ENCODE measurements at places on chromosomes 1 and 21.

DNA sequence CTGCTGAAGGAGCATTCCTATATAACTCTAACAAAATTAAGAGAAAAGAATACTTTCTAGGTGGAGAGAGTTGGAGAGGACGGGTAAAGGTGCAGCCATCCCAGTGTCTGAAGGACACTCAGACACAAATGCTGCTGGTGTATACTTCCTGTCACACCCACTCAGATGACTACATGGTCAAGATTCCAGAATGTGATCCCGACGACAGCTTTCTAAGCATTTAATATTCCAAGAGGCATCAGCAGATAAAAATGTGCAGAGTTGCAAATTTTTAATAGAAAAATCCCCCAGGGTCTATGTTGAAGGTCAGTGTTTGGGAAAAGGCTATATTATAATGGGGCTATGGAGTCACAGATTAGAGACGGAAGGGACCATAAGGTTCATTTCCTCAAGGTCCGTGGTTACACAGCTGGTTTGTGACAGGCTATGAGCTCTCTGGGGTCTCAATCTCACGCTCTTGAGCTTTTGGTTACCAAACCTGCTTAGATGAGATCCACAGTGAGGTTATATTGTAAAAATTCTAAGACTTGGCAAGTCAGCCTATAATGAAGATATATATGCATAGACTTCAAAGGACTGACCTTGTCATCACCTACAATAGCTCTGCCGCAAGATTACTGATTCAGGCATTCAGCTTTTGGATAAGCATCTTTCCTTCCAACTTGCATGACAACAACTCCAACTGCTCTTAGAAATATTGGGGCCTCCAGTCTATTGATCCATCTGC, 35.1 kb downstream of the ZNF281 start:
- no peak for DNase-seq

GRCh38 chr1:232831895-232832294, 26.7 kb downstream of the MAP10 start:
- DNase-seq = no peak

DNA sequence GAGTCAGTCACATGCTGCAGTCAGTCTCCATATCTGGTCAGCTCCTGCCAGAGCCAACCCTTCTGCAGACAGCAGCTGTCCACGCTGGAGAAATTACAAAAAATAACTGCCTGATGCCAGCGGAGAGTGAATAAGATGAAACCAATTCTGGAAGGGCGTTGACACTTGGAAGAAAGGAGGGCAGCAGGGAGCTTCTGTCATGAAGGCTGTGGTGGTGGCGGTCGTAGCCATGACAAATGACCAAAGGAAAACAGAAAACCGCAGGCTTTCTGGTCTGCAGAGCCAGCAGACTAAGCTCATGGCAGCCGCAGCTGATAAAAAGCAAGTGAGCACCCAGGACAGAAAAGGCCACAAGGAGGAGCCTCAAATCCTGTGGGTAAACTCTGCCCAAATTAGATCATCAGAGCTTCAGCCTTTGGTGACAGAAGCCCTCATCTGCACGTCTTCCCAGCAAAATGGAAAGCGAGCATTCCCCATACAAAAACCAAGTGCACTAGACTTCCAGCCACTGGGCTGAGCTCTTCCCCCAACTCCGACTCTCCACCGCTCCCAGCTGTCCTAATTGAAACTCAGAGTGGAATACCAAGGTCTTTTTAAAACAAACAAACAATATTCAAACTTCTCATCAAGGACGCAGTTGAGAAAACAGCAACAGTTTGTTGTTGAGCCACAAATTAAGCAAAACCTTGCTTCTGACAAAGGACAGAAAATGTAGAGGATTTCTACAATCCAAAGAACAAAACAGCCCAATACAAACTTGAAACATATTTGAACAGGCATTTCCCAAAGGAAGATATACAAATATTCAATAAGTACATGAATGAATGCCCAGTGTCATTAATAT, 28.7 kb downstream of the RSPH1 start:
- DNase-seq = no peak

DNA sequence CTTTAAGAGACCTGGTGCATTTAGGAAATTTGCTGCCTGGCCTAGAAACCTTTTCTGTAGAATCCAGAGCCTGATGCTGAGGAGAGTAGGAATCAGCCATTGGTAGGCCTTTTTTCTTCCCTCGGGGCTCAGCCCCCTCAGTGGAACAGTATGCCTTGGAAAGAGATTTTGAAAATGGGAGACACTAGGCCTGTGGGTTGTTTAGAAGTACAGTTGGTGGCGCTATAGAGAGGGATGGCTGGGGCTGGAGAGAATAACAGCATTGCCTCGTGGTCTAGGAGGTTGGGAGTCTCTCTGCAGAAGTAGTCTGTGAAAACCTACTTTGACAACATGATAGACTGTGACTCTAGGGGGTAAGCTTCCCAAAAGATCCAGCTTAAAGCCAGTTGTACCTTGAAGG, 8.2 kb downstream of the KIF2C start:
- no peak for DNase-seq

- DNase-seq = no peak
Measured at GRCh38 chr1:88812366-88812765, 79.0 kb downstream of the GTF2B start.

DNA sequence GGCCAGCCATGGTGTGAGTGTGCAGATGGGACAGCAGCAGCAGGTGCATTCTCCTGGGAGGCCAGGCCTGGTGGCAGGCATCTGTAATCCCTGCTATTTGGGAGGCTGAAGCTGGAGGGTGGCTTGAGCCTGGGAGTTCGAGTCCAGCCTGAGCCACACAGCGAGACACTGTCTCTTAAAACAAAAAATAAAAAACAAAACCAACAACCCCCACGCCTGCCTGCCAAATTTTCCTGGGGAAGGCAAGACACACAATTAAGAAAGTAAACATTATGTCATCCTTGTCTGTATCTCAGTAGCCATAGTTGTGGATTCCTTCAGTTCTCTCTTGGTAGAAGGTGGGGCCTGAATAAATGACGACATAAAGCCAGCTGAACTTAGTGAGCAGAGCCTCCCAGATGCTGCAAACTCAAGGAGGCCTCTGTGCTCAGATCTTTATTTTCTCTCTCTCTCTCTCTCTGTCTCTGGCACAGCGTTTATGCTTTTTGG, 57.6 kb upstream of the CD34 start:
- no peak for DNase-seq

DNA sequence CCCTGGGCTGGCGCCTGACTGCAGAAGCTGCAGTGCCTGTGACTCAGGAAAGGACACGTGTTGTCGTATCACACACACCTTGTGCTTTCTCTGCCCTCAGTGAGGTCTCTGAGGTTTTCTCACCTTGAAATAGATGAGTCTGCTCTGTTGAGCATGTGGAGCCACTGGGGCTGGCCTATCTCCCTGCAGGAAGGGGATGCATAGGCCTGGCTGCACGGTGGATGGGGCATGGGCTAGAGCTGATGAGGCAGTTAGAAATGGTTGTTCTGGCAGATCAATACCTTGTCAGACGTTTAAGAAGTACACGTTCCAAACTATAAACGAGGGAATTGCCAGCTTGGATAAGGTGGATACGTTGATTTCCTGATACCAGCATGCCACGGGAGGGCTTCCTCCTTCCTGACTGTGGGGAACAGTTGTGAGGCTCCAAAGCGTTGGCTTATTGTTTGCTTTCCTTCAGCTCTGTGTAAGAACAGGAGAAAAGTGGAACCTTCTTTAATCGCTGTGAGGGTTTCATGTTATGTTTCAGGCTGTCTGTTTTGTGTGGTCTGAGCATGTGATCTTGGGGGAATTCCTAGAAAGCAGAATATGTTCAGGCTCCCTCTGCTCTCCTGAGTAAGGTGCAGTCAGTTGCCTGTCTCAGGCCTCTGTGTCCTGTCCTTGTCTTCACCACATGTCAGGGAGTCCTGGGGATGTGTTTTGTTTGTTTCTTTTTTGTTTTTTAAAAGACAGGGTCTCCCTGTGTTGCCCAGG, 44.8 kb downstream of the PCNT start:
- peak; percentile 6 for DNase-seq
